Activated T-cell treated with anti-CD3 and anti-CD28 coated beads, Interleukin-2, amount 50 U/mL, for 72 hours (primary cell): ENCODE measurements at places on chromosomes 1 and 21. TPM values are rescaled to one million over a fixed set of nuclear protein-coding genes. Genes with fewer than 3 reads are reported as not detected.
A peak's percentile ranks its signal among the peaks of the same experiment; 100 is the strongest.

TNFSF18 gene
- not detected for total RNA-seq

DPT gene
- total RNA-seq = not detected

MTFR1L gene
- 39.1 TPM for total RNA-seq

ZBTB8A gene
- 0.56 TPM for total RNA-seq

S100A1 gene
- total RNA-seq = not detected

GCSAML gene
- 0.16 TPM for total RNA-seq

PLA2G2F gene
- total RNA-seq = not detected

DNA sequence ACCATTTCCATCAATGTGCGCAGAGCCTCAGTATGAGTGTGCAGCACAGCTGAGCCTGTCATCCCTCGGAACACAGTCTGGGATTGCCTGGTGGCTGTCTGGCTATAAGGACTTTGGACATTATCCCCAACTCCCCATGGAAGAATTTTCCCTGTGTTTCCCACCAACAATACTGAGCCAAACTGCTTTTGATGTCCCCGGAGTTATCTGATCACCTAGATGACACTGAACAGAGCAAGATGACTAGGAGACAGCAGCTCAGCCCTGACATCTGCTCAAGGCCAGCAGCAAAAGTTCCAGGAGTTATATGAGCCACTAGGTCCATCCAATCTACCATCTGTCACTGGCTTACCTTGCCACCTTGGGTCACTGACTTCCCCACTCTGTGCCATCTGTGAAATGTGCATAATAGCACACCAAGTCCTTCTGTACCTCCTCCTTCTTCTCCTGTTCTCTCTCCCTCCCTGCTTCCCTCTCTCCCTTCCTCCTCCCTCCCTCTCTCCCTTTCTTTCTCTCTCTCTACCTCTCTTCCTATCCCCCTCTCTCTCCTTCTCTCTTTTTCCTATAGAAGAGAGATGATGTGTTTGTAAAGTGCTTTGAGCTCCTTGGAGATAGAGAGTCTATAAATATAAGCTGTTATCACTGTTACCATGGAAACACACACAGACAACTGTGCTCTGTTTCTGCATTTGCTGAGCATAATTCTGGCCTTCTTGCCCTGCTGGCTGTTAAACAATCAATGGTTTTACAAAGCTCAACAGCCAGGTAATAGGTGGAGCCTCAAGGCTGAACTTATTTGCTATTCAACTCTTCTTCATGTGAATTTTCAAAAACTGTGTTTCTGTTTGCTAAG, 19.7 kb upstream of the ATP1B1 start:
- no peaks in the 10 kb centered on the region for H3K36me3 ChIP-seq
- H3K27ac ChIP-seq = no peak overlapping the region
- H3K27me3 ChIP-seq = peaks cover 4% of the 10 kb centered on the region
- DNase-seq = no peak
- H3K4me3 ChIP-seq = no peak overlapping the region

DNA sequence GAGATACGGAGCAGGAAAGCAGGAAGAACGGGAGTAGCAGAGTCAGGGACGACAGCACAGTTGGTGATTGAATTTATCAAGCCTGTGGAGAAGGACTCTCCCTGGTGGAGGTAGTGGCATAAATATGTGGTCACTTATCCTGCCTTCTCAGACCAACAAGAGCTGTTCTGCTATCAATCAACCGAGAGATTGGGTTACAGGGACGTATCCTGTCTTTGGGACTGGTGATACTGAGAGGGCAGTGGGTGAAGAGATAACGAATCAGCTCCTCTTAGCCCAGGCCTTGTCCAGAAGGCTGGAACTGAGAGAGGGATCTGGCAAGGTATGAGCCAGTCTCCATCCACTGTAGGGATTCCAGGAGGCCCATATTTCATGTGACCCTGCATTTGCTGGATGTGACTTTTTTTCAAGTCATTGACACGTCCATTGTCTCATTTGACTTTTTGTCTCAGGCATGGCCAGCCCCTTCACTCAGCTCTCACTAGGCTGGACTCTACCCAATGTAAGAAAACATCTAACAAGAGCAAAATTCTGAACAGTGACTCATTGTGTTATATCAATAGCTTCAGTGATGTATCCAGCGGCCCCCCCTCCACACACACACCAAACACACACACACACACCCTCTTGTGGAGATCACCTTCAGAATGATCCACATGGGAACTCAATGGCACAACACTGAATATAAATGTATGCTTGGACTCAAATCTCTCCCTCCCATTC, 11.3 kb downstream of the C1orf116 start:
- no peak overlapping the region for H3K4me3 ChIP-seq
- DNase-seq = no peak
- peaks cover 16% of the 10 kb centered on the region for H3K4me1 ChIP-seq
- peaks cover 11% of the 10 kb centered on the region for H3K27me3 ChIP-seq
- no peak overlapping the region for H3K27ac ChIP-seq

GRCh38 chr21:42060166-42060565, 11.0 kb upstream of the UMODL1 start:
- no peaks in the 10 kb centered on the region for H3K27me3 ChIP-seq
- no peak overlapping the region for H3K27ac ChIP-seq
- H3K36me3 ChIP-seq = no peaks in the 10 kb centered on the region

DNA sequence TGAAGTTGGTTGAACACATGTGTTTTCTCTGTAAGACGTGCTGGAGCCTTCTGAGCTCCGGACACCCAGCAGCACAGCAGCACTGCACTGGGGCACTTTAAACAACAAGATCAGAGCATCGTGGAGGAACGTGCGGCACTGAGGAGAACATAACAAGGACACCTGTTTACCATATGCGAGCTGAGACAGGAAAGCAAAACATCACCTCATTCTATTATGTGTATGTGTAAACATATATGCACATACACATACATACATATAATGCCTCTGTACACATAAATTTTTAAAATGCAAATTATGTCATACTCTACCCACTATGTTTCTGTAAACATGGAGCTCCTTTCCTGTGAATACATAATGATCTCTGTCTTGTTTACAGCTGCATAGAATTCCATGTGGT, 3.2 kb upstream of the KRTAP10-6 start:
- H3K4me1 ChIP-seq = no peaks in the 10 kb centered on the region
- no peaks in the 10 kb centered on the region for H3K27me3 ChIP-seq
- no peak for DNase-seq
- peaks cover 2% of the 10 kb centered on the region for H3K36me3 ChIP-seq
- H3K27ac ChIP-seq = no peak overlapping the region

GRCh38 chr1:19033515-19033839, 77.0 kb upstream of the IFFO2 start:
- peaks cover 19% of the 10 kb centered on the region for H3K27me3 ChIP-seq
- no peak overlapping the region for H3K27ac ChIP-seq
- no peaks in the 10 kb centered on the region for H3K36me3 ChIP-seq
- no peaks in the 10 kb centered on the region for H3K4me1 ChIP-seq

DNA sequence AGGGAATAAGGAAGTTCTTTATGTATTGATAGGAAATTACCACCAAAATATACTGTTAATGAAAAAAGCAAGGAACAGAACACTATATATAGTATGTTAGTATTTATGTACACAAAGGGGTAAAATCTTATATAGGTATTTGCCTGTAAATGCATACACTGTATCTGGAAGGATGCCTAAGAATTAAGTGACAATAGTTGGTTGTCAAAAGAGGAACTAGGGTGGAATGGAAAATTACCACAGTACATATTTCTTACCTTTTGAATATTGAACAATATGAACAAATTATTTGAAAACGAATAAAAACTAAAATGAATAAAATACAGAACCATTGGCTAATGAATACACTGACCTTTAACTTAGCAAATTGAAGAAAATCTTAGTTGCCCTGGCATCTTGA, 13.6 kb downstream of the ARPC5 start:
- peak overlapping the region; percentile 46 for H3K27ac ChIP-seq
- no peak overlapping the region for H3K4me3 ChIP-seq
- H3K27me3 ChIP-seq = no peaks in the 10 kb centered on the region
- H3K4me1 ChIP-seq = peaks cover 12% of the 10 kb centered on the region
- no peak for DNase-seq

- no peaks in the 10 kb centered on the region for H3K36me3 ChIP-seq
- H3K27me3 ChIP-seq = peaks cover 28% of the 10 kb centered on the region
- no peak overlapping the region for H3K27ac ChIP-seq
- H3K4me3 ChIP-seq = no peak overlapping the region
These were observed 14.6 kb upstream of the PKP1 start for GRCh38 chr1:201268604-201269151.

DNA sequence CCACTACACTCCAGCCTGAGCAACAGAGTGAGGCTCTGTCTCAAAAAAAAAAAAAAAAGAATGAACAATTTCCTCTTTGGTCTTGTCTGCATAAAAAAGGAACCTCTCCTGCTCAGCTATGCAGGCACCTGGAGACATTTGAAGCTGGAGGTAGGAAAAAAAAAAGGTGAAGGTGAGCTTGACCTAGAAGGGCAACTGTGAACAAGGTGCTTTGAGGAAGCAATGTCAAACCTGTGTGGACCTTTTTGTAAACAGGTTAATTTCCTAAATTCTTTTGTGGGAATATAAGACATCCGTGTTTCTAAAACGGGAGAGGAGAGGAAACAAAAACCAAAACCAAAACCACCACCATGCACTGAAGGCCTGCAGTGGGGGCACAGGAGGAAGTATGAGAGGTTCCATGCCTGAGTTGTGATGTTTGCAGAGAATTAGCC, 77.5 kb downstream of the SLC45A1 start:
- no peaks in the 10 kb centered on the region for H3K27me3 ChIP-seq
- peak overlapping the region; percentile 86 for H3K4me3 ChIP-seq
- peaks cover 83% of the 10 kb centered on the region for H3K4me1 ChIP-seq

DNA sequence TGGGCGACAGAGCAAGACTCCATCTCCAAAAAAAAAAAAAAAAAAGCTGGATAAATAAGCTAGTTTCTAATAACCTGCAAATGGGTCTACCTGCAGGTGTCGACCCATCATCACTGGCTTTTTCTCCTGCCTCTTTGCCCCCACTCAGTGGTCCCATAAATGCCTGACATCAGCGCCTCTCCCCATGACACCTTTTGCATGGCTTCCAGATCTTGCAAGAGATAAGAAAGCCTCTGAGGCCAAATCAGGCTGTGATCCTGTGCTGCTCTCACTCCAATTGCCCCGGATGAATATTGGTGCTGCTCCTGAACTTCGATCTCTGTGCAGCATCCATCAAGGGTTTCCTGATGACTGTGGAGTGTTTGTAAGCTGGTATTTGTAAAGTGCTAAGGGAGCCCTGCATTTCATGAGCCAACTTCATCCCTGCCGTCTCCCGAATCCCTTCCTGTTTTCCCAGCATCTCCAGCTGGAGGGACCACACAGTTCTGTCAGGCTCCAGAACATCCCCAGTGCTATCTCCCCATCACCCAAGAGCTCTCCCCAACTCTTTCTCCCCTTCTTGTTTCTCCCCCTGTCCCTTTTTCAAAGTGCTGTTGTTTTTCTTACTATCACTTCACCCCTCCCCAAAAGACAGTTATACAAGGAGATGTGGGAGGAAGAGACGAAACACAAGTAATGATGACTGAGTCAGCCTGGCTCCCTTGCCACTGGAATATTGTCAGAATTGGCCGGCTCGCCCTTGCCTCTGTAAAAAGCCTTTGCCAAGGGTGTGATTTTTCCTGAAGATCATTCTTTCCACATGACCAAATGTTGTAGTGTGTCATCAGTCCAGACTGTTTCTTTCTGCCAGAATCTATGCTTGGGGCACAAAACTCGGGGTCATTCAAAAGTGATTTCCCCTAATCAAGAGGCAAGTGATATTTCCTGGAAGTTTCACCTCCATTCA, 2.8 kb upstream of the EFHD2 start:
- no peak overlapping the region for H3K27ac ChIP-seq
- peaks cover 23% of the 10 kb centered on the region for H3K27me3 ChIP-seq
- H3K4me3 ChIP-seq = no peak overlapping the region
- peaks cover 17% of the 10 kb centered on the region for H3K4me1 ChIP-seq
